ENCODE measurements at places on chromosomes 3 and 15. TPM values are rescaled to one million over a fixed set of nuclear protein-coding genes. Genes with fewer than 3 reads are reported as not detected.

DNA sequence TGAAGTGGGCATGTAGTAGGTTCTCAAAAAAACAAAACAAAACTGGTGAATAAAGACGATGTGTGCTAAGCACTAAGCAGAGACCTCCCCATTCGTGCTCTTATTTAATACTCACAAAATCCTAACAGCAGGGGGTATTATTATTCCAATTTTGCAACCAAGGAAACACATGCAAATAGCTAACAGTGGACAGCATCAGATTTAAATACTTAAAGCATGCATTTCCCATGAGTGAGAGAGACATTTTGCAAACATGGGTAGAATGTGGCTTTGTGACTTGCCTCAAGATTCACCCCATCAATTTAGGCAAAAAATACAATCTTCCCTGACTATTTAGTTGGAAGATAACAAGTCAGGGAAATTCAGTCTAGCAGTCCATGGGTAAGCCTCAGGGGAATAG is 946.2 kb upstream of the CFAP20DC start:
- peaks cover 15% of the 10 kb centered on the region for H3K4me1 ChIP-seq
- H3K4me3 ChIP-seq, result no peak overlapping the region
- H3K27ac ChIP-seq, result no peak overlapping the region

- peaks cover 5% of the 10 kb centered on the region for H3K36me3 ChIP-seq
- no peak for DNase-seq
- H3K4me3 ChIP-seq, result no peak overlapping the region
- H3K4me1 ChIP-seq, result peaks cover 37% of the 10 kb centered on the region
- peak overlapping the region; percentile 70 for H3K27ac ChIP-seq
These were observed 8.7 kb downstream of the ISG20 start for GRCh38 chr15:88647351-88648105.

- peaks cover 47% of the 10 kb centered on the region for H3K27me3 ChIP-seq
- no peak overlapping the region for H3K27ac ChIP-seq
- H3K4me3 ChIP-seq, result no peak overlapping the region
- no peaks in the 10 kb centered on the region for H3K36me3 ChIP-seq
These were observed 141.9 kb upstream of the SMAD3 start for GRCh38 chr15:66923438-66923881.

- no peaks in the 10 kb centered on the region for H3K27me3 ChIP-seq
- no peak overlapping the region for H3K27ac ChIP-seq
- peaks cover 5% of the 10 kb centered on the region for H3K4me1 ChIP-seq
- peak; percentile 88 for DNase-seq
- no peaks in the 10 kb centered on the region for H3K36me3 ChIP-seq
These were observed 26.7 kb downstream of the MELTF start for GRCh38 chr3:197002701-197003454.

GRCh38 chr15:45136378-45136764 is 6.6 kb downstream of the DUOX1 start:
- H3K4me1 ChIP-seq, result no peaks in the 10 kb centered on the region
- peaks cover 38% of the 10 kb centered on the region for H3K27me3 ChIP-seq
- no peak overlapping the region for H3K27ac ChIP-seq
- no peak overlapping the region for H3K4me3 ChIP-seq

GRCh38 chr3:109191421-109191820 is 54.9 kb downstream of the C3orf85 start:
- no peaks in the 10 kb centered on the region for H3K36me3 ChIP-seq
- no peaks in the 10 kb centered on the region for H3K4me1 ChIP-seq
- no peak overlapping the region for H3K27ac ChIP-seq
- H3K4me3 ChIP-seq, result no peak overlapping the region

DNA sequence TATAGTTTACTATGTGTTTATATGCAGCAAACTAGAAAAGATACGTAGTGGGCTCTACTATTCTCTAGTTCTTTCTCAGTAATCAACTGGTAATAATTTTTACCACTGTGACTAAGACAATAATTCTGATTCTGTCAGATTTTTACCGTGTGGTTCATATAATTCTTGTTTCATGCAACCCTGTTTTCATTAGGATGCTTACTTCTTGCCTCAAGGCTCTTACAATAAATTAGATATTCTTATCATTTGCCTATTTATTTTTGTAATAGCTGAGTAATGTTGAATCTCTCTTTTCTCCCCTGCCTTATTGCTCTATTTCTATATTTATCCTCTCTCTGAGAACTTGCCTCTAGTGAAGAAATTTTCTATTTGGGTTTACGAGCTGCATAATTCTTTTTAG is 524.7 kb downstream of the NAALADL2 start:
- H3K4me3 ChIP-seq, result no peak overlapping the region
- no peaks in the 10 kb centered on the region for H3K36me3 ChIP-seq
- no peak for DNase-seq
- H3K27ac ChIP-seq, result no peak overlapping the region

The MORF4L1 gene
- 226 TPM for total RNA-seq

DNA sequence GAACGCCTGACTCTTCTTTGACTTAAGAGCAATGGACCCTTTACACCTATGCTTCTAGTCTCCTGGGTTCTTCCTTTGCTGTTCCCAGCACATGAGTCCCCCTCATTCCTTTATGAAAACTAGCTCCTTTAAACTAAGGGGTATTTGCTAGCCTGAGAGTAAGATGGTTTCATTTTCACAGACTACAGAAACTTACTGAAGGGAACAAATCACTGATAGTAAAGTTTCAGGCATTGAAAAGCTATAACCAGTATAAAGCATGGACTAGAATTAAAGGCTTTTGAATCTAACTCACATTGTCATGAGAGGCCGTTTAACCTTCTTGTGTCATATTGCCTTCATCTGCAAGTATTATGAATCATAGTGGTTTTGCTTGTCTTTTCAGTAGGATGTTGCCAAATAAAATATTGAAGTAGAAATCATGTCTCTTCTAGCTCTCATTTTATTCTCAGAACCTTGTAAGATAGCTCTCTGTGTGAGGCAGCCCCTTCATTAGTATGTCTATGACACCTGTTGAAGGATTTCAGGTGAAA is 765.9 kb downstream of the NR2F2 start:
- H3K36me3 ChIP-seq, result no peaks in the 10 kb centered on the region
- H3K27ac ChIP-seq, result no peak overlapping the region
- no peak for DNase-seq

GRCh38 chr15:51688863-51689262 is 7.6 kb downstream of the SCG3 start:
- H3K27ac ChIP-seq, result no peak overlapping the region
- no peak for DNase-seq
- H3K4me3 ChIP-seq, result no peak overlapping the region
- H3K36me3 ChIP-seq, result no peaks in the 10 kb centered on the region
- H3K4me1 ChIP-seq, result peaks cover 3% of the 10 kb centered on the region
- H3K27me3 ChIP-seq, result peaks cover 41% of the 10 kb centered on the region

DNA sequence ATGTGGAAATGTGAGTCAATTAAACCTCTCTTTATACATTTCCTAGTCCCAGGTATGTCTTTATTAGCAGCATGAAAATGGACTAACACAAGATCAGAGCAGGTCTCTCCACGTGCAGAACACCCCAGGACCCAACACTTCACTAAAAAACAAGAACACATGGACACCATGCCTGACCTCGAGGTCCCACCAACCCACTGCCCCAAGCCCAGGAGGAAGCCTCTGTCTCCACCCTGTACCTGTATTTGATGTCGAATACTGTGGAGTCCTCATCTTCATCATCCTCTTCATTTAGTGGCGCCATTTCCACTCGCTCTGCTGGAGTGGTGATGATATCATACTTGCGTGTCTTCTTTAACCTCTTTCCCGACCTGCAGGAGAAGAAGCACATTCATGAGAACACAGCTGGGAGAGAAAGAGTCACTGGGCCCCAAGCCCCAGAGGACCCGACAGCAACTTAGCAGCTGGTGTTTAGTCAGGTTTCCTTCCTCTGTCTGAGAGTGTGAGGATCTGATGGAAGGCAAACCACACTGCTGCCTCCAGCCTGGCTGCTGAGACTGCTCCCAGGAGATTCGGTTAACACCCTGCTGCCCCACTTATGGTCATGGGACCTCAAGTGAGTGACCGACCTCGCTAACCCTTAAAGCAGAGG is 25.5 kb downstream of the FAM174B start:
- H3K27me3 ChIP-seq, result peaks cover 12% of the 10 kb centered on the region
- H3K4me3 ChIP-seq, result no peak overlapping the region
- DNase-seq, result no peak
- peaks cover 9% of the 10 kb centered on the region for H3K4me1 ChIP-seq
- H3K27ac ChIP-seq, result no peak overlapping the region
- no peaks in the 10 kb centered on the region for H3K36me3 ChIP-seq

- H3K4me3 ChIP-seq, result peak overlapping the region; percentile 68
- peaks cover 17% of the 10 kb centered on the region for H3K4me1 ChIP-seq
- H3K27ac ChIP-seq, result no peak overlapping the region
These were observed 473 bp downstream of the FHIT start for GRCh38 chr3:61250784-61251173.

The CACNA2D3 gene
- not detected for total RNA-seq

DNA sequence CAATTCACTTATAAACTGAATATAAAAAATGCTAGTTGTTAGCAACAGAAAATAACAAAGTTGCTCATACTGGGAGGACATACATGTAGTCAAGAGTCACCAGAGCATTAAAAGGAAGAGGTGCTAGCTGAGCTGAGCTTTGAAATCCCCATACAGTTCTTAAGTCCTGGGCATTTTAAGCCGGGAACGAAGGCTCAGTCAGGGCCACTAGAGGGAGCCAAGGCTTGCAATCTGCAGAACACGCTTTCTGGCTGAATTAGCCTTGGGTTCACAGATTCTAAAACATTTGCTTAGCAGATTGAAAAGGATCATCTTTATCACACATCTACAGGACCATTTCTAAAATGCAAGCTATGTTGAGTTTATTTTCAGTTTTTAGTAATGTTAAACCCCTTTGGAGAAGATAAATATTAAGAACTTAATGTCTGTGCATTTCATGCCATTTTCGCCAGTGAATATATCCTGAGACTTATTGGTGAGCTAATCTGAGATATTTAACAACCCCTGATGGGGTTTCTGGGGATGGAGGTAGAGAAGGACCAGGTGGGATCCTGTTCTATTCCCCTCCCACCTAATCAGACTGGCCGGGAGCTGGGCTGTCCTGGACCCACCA is 26.3 kb upstream of the MNS1 start:
- no peak overlapping the region for H3K4me3 ChIP-seq
- DNase-seq, result peak; percentile 70
- H3K27me3 ChIP-seq, result peaks cover 13% of the 10 kb centered on the region
- H3K36me3 ChIP-seq, result no peaks in the 10 kb centered on the region
- no peak overlapping the region for H3K27ac ChIP-seq
- no peaks in the 10 kb centered on the region for H3K4me1 ChIP-seq

GRCh38 chr15:89141885-89142284 is 53.6 kb downstream of the ABHD2 start:
- H3K4me3 ChIP-seq, result no peak overlapping the region
- peaks cover 57% of the 10 kb centered on the region for H3K4me1 ChIP-seq
- no peak for DNase-seq
- peak overlapping the region; percentile 95 for H3K27ac ChIP-seq
- H3K36me3 ChIP-seq, result peaks cover 6% of the 10 kb centered on the region

GRCh38 chr3:188951734-188952133 is 220.0 kb upstream of the TPRG1 start:
- H3K4me3 ChIP-seq, result peak overlapping the region; percentile 89
- H3K27me3 ChIP-seq, result no peaks in the 10 kb centered on the region
- no peak for DNase-seq
- H3K27ac ChIP-seq, result peak overlapping the region; percentile 90

The SCAANT1 gene
- 2.6 TPM for total RNA-seq

DNA sequence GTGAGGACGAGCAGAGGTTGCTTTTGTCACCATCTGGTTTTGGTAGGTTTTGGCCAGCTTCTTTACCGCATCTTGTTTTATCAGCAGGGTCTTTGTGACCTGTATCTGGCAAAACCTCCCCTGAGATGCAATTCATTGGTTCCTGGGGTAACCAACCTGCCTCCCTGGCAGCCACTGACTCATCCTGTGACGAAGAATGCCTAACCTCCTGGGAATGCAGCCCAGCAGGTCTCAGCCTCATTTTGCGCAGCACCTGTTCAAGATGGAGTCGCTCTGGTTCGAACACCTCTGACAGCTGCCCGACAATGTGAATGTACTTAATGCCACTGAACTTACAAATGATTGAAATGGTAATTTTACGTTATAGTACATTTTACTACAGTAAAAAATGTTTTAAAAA is 6.8 kb upstream of the ADAMTS17 start:
- H3K27me3 ChIP-seq, result peaks cover 14% of the 10 kb centered on the region
- no peaks in the 10 kb centered on the region for H3K36me3 ChIP-seq
- peaks cover 10% of the 10 kb centered on the region for H3K4me1 ChIP-seq
- no peak for DNase-seq

- no peaks in the 10 kb centered on the region for H3K27me3 ChIP-seq
- no peaks in the 10 kb centered on the region for H3K36me3 ChIP-seq
- H3K27ac ChIP-seq, result no peak overlapping the region
- DNase-seq, result no peak
- H3K4me3 ChIP-seq, result no peak overlapping the region
These were observed 42.9 kb downstream of the LARP6 start for GRCh38 chr15:70810916-70811578.

GRCh38 chr15:78641102-78641748 is at the start of gene CHRNB4:
TSS of gene CHRNB4 (minus strand) at chr15:78641210. CDS start at chr15:78641133, 77 bp downstream.
- no peaks in the 10 kb centered on the region for H3K36me3 ChIP-seq
- no peaks in the 10 kb centered on the region for H3K4me1 ChIP-seq
- no peak for DNase-seq
- no peak within 1 kb of the TSS for H3K27ac ChIP-seq
- H3K27me3 ChIP-seq, result peaks cover 6% of the 10 kb centered on the region

DNA sequence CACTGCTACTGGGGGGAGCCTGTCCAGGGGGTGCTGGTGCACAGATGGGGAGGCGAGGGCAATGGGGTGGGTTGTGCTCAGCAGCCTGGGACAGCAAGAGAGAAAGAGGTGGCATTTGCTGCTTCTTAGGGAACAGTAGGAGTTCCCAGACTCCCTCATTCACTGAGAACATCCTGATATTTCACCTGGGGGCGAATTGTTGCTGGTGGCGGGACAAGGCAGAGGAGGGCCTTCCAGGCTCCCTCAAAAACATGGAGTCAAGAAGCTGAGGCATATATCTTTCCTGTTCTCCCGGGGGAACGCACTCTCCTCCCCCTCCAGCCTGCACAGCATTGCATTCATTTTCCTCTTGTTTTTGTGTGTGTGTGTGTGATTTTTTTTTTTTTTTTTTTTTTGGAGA is 65.7 kb downstream of the CDC25A start:
- no peak for DNase-seq
- no peak overlapping the region for H3K27ac ChIP-seq
- no peaks in the 10 kb centered on the region for H3K36me3 ChIP-seq
- no peak overlapping the region for H3K4me3 ChIP-seq

DNA sequence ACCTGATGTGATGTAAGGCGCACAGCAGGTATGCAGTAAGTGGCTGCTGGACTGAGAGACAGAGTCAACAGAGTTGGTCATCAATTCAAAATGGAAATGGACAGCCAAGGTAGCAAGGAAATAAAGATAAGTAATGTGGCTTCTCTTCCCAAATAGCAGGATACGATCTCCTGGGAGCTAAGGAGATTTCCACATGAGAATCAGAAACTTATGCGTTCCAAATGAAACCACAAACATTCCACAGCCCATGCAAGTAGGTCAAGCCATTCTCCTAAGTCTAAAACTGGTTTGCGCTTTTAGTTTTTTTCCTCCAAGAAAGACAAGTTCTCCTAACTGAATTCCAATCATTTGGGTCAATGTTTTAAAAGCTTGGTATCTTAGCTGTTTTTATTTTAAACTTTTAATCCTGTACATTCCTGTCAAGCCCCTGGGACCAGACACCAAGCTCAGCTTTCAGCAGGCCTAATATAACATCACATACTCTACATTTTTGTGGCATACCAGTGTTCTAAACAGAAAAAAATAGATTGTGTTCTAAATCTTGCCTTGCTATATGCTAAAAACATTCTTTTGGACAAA is 73.7 kb upstream of the TSPAN3 start:
- H3K4me1 ChIP-seq, result peaks cover 15% of the 10 kb centered on the region
- H3K27ac ChIP-seq, result peak overlapping the region; percentile 3
- H3K4me3 ChIP-seq, result peak overlapping the region; percentile 30

The BLM gene
- total RNA-seq, result 49.6 TPM

GRCh38 chr3:99783011-99783573 is 34.6 kb upstream of the CMSS1 start:
- no peak for DNase-seq
- H3K27ac ChIP-seq, result no peak overlapping the region
- peaks cover 5% of the 10 kb centered on the region for H3K4me1 ChIP-seq
- H3K4me3 ChIP-seq, result no peak overlapping the region
- no peaks in the 10 kb centered on the region for H3K36me3 ChIP-seq
- peaks cover 48% of the 10 kb centered on the region for H3K27me3 ChIP-seq

Data from natural killer cell treated with Interleukin-12 subunit alpha and Interleukin-12 subunit beta and Interleukin-15 and Interleukin-18, amount 100 ng/mL, for 72 hours (primary cell).